RPMI7951 (cell line): ENCODE measurements at places on chromosomes 5 and 9. TPM values are rescaled to one million over a fixed set of nuclear protein-coding genes. Genes with fewer than 3 reads are reported as not detected.

The SNX24 gene
- 25.4 and 34.7 TPM in 2 replicates for total RNA-seq

DNA sequence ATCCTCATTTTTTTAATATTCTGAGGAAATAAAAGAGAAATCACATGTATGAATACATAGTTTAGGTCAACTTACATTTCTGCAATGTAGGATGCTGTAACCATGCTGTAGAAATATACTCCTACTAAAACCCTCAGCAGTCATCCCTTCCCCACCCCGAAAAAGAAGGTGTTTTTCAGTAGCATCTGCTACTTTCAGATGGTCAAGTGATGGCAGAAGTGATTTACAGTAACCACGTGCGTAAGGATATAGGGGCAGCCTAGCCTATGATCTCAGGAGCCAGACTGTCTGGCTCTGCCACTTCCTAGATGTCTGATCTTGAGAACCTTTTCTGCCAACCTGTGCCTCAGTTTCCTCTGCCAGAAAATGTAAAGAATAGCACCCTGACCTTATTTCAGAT, 26.0 kb upstream of the SYK start:
- no peak for DNase-seq

DNA sequence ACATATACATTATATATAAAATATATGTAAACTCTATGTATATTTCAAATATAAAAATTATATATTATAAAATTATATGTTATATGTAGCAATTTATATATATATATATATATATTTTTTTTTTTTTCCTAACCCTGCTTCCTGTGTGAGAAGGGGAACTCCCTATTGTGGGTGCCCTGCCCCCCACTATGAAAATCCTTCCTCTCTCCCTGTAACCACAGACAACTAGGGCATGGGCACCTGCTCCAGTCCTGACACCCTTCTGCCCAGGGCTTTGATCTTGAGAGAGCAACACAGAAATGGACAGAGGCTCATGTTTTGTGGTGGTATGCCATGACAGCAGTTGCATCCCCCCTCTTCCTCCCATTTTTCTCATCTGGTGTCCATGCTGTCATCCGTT, 148.7 kb upstream of the IL12B start:
- DNase-seq = no peak

DNA sequence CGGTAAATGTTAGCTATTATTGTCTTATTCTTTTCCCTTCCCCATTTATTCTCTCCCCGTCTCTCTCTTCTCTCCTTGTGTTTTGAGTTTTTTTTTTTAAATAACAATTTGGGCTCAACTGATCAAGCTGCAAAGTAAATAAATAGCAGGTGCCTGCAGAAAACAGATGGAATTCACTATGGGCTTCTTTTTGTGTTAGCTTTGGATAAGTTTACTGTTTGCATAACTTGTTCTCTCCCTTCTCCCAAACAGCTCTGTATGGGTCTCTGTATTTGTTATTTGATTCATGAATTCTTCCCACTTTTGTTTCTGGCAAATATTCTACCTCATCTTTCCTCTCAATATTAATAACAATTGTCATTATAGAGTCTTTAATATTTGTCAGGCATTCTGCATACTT, 111.8 kb upstream of the ASTN2 start:
- no peak for DNase-seq

- DNase-seq = no peak
Observed at GRCh38 chr5:126280343-126280742, 142.9 kb upstream of the GRAMD2B start.

The ELAVL2 gene
- 0.98 and 1.1 TPM in 2 replicates for total RNA-seq

DNA sequence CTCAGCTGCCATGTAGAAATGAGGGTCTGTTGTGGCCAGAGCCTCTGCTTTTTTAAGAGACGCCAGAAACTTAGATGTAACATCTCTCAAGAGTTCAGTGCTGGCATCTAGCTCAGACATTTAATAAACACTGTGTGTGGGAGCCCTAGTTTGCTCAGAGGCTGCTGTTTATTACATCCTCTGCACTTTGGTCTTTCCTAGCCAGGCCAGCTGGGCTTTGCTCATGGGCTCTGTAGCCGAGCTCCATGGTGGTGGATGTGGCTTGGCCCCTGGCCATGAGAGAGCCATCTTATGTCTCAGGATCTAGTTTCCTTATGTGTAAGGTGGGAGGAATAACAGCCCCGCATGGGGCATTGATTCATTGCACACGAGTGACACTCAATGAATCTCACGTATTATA, 30.0 kb downstream of the ARHGEF37 start:
- peak; percentile 88 for DNase-seq

The MTRR gene
- 20.4 and 22.3 TPM in 2 replicates for total RNA-seq
